ENCODE measurements at places on chromosomes 6 and 20.

DNA sequence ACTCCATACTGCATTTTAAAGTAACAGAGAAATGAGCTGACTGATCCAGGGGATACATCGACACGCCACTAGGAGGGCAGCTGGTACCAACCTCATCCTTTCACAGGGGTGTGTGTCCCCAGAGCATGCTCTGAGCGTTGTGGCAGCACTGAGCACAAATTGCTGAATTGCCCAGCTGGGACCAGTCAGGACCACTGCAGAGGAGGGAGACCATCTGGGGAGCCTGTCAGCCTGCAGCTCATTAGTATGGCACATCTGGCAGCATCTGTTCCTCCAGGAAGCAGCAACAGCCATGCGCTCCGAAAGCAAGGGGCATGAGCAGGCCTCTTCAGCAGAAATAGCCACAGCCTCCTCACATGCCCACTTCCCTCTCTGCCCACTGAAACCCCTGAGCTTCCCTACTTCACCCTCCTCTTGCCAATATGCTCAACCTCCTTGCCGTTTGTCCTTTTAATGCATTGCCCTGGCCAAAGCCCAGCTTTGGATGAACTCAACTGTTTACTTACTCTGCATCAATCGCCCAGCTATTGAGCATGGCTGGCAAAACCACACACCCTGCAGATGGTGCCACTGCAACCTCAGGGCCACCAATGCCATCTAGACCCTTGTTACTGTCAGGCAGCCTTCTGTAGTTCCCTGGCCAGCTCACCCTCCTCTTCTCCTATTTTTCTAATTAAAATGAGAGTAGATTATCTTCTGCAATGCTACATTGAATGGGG lies 77.6 kb upstream of the NEDD9 start:
- no peak for DNase-seq

DNA sequence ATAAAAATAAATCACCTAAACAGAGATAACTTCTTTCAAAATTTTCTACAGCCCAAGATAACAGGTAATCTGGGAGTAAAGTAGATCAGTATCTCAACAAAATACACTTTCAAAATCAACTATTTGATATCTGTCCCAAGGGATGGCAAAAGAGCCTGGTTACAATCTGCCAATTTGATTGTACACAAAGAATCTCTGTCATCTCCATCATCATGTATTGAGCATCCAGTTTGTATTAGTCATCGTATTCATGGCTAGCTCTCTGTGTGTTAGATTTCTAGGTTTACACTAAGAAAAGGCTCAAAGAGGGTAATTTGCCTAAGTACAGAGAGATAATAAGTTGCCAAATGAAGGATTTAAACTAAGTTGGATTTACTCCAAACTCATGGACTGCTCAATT lies 329.0 kb upstream of the NRSN1 start:
- DNase-seq: no peak

- DNase-seq: peak; percentile 76
Observed at GRCh38 chr6:111087871-111088667, 766 bp downstream of the SLC16A10 start.

DNA sequence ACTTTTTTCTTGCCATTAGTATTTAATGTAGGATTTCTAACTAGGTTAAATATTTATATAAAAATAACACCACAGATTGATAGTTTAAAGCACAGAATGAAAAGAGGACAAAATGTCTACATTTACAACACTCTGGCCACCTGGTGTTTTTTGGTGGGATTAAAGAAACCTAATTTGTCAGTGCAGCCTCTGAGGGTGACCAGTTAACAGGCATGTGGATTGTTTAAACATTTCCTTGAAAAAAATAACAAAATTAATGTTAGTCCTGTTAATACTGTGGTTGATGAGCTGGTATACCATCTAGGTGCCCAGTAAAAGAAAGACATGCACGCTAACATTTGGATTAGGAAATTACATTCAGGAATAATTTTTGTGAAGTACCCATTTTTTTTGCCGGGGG lies 8.8 kb downstream of the SLC9A8 start:
- no peak for DNase-seq

- peak; percentile 28 for DNase-seq
Observed at GRCh38 chr20:24066076-24066700, 77.6 kb upstream of the GGTLC1 start.

- DNase-seq: peak; percentile 41
Observed at GRCh38 chr6:26158581-26159356, 71.5 kb downstream of the HFE start.

DNA sequence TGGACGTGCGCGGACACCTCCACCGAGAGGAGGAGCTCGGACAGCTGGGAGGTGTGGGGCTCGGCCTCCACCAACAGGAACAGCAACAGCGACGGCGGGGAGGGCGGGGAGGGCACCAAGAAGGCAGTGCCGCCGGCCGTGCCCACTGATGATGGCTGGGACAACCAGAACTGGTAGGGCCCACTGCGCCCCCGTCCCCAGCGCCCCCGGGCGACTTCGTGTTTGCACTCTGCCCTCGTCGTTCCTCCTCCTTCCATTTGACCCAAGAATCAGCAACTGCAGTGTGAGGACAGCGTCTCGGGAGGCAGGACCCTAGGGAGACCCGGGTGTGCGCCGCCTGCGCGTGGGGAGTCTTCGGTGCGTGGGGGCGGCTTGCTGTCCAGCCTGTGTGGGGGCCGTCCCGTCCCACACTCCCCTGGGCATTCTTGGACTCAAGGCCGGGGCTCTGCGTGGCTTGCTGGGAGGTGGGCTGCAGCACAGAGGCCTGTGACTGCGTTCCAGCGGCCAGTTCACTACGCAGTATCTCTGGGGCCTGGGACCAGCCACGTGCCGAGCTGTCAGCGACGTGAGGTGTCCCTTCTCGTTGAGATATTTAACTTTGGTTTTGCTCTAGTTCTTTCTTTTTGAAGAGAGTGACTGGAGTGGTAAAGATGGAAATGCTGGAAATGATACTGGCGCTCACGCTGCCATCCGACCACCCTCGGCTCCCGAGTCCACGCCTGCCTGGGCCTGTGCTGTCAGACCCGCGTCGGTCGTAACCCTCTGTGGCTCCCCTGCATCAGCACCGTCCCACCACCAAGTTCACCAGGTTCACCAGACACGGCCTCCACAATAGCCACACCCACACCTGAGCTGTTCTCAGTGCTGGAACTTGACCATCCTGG lies 5.0 kb upstream of the COL20A1 start:
- no peak for DNase-seq

DNA sequence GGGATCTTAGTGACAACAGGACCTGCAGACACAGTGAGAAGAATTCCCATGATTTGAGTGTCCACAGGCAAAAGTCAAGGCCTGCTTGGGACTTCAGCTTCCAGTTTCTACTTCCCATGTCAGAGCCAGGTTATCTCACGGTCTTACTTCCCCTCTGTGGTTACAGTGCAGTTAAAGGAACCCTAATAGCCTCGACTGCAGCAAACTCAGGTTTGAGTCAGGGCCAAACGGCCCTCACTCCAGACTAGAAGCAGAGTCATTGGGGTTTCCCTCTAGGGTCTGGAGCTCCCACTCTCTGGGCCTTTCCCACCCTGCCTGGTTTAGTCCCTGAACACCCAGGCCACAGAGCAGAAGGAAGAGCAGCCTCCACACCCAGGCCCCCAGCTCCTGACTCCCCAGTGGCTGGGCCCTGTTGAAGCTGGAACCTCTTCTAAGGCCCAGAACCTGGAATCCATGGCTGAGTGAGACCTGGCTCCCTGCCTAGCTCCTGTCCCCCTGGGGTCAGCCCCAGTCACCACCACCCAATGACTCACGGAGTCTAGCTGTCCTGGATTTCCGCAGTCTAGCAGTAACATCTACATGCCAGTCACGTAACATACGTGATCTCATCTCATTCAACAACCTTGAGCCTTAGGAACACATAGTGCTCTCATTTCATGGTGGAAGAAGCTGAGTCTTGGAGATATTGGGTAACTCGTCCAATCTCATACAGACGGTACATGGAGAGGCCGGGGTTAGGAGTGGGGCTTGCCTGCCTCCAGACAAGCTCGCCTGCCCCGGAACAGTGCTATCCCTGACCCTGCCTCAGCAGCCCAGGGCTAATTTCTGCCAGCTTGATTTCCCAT lies 9.2 kb upstream of the GHRH start:
- no peak for DNase-seq

DNA sequence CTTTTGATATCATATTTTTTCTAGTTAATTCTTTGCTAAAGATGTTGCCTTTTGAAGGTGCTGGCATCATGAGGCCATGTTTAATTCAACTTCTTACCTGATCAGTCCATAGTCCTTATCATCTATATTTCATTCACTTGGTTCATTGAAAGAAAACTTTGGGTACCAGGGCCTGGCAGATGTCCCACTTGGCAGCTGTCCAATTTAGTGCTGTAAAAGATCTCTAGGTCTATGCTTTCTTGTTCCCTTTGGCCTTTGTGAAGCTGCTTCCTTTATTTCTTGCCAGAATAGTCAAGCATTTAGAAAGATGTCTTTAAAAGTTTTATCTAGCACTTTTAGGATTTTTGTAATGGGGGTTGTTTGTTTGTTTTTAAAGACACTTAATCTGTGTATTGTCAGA lies 61.7 kb upstream of the EYA4 start:
- no peak for DNase-seq

- no peak for DNase-seq
Observed at GRCh38 chr6:55512904-55513303, 66.1 kb downstream of the HMGCLL1 start.

- DNase-seq: no peak
Observed at GRCh38 chr20:13424174-13424833, 203.2 kb downstream of the ISM1 start.

GRCh38 chr6:116512734-116513133 lies 1.3 kb downstream of the CALHM5 start:
- no peak for DNase-seq

DNA sequence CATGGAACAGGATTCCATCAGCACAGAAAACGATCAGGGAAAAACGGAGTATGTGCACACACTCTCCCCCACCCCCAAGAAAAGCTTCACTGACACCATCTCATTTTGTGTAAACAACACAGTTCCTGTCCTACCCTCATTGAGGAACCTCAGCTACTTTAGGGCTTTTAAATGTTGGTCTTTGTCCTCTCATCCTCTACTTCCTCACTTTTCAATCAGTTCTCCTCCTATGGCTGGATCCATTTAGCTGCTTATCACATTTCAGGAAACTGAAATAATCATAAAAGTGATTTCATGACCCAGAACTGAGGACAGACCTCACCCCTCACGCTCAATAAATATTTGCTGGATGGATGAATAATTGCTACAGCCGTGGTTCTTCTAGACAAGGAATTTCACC lies 33.1 kb upstream of the PNRC1 start:
- no peak for DNase-seq

GRCh38 chr20:706366-706885 lies 30.8 kb upstream of the SCRT2 start:
- no peak for DNase-seq

- no peak for DNase-seq
Observed at GRCh38 chr20:1838556-1839279, 56.5 kb upstream of the SIRPA start.

DNA sequence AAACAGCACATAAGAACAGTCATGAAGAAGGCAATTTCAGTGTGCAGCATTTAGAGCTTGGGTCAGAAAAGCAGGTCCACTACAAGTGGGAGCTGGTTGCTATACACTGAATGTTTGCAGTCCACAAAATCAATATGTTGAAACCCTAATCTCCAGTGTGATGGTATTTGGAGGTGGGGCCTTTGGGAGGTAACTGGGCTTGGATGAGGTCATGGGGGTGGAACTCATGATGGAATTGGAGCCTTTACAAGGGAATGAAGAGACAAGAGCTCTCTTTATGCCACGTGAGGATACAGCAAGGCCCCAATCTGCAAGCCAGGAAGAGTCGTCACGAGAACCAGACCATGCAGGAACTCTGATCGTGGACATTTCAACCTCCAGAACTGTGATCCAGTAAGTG lies 216.7 kb upstream of the SLC35B3 start:
- no peak for DNase-seq

DNA sequence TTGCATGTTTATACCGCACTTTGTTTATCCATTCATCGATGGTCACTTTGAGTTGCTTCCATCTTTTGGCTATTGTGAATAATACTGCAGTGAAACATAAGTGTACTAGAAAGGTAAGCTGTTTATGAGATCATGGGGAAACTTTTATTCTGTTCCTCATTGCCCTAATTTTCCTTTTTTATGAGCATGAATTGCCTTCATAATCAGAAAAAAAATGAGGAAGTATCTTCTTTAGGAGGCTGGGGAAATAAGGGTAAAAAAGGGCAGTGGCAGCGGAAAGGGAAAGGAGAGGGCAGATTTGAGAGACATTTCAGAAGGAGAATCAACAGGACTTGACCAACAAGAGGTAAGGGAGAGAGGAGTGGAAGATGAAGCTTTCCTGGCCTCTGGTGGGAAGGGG lies 14.3 kb upstream of the SERINC3 start:
- DNase-seq: no peak

- DNase-seq: no peak
Observed at GRCh38 chr6:132736239-132736638, 21.5 kb downstream of the VNN2 start.

DNA sequence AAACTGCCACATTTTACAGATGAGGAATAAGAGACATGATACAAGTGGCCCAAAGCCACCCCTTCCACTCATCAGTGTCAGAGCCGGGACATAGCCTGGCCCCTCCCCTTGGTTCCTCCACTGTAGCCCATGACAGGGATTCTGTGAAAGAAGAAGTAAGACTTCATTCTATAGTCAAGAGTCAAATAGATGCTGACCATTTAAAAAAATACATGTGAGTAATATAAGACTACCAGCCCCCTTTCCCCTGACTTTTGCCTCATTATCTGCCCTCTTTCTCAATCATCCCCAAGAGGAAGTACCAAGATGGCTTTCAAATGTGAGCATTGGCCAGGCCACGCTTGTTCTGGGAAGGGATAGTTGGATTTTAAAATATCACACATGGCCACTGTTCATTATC lies 57.8 kb upstream of the TAB2 start:
- DNase-seq: no peak

GRCh38 chr6:112085286-112086065 lies 1.8 kb downstream of the TUBE1 start:
- no peak for DNase-seq

- DNase-seq: peak; percentile 15
Observed at GRCh38 chr6:42978487-42978838, 518 bp downstream of the PEX6 start.

- no peak for DNase-seq
Observed at GRCh38 chr6:12383448-12383847, 93.3 kb downstream of the EDN1 start.

GRCh38 chr20:2652724-2653555 lies 508 bp downstream of the NOP56 start:
- no peak for DNase-seq

- no peak for DNase-seq
Observed at GRCh38 chr6:154471609-154472362, 38.7 kb downstream of the CNKSR3 start.

GRCh38 chr6:26016963-26017631 lies 54.5 kb downstream of the TRIM38 start:
- no peak for DNase-seq

DNA sequence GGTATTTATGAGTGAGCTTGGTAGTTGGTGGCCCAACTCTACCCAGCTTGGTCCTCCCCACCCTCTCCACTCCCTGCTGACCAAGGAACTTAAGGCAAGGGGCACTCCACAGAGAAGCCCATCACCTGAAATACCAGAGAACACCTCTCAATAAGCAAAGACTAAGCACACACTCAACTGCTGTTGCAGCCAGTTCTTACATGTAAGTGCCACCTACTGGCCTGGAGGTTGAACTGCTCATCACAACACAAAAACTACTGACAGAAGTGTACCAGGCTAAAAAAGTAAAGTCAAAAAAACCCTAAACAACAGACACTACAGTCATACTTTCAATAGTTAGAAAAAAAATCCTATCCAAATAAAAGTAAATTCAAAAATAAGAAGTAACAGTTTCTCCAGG lies 146.2 kb downstream of the FAM83B start:
- no peak for DNase-seq

- no peak for DNase-seq
Observed at GRCh38 chr6:66538551-66539135, 831.6 kb upstream of the EYS start.
